Sciatic nerve (tissue), 2 donors: ENCODE measurements at places on chromosomes 2 and 18. TPM values are rescaled to one million over a fixed set of nuclear protein-coding genes. Genes with fewer than 3 reads are reported as not detected.

GRCh38 chr18:303607-304006, 35.8 kb upstream of the THOC1 start:
- no peak for DNase-seq

INSIG2 gene
- total RNA-seq: 23.2 TPM

TXNL4A gene
- 71.7 TPM for total RNA-seq

GRCh38 chr2:141610564-141611175, 520.1 kb downstream of the LRP1B start:
- no peak for DNase-seq

SETBP1 gene
- 44.5 TPM for total RNA-seq

- DNase-seq: no peak
Observed at GRCh38 chr2:148658807-148659722, 14.5 kb downstream of the EPC2 start.

- DNase-seq: no peak
Observed at GRCh38 chr2:56465491-56465890, 281.7 kb downstream of the CCDC85A start.

- no peak for DNase-seq
Observed at GRCh38 chr2:102893870-102894269, 132.0 kb downstream of the TMEM182 start.

DNA sequence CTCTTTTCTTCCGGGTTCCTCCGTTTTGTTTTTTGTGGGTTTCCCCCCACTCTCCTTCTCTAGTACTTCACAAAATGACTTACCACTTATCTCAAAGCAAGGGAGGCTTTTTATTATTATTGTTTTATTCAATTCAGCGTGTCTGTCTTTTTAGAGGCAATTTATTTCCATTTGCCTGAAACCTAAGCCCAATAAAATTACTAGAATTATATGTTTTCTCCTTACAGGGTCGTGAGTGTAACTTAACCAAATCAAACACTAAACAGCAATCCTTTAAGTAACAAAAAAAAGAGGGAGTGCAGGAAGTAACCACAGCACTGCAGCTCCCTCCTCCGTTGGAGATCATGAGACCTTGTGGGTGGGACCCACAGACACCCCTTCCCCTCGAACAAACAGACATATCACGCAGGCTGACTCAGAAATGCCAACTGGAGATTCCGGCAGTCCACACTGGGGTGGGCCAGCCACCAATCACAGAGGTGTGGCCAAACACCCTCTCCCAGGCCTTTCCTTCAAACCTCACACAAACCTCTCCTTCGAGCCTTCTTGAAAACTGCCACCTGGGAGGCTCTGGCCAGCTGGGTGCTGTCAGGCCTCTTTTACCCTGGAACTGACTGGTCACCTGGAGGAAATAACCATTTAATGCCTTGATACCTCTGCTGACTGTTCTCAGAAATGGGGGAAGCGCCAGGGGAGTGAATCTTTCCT, 207.1 kb upstream of the SMAD2 start:
- no peak for DNase-seq
